ENCODE measurements at places on chromosomes 7 and 10.

DNA sequence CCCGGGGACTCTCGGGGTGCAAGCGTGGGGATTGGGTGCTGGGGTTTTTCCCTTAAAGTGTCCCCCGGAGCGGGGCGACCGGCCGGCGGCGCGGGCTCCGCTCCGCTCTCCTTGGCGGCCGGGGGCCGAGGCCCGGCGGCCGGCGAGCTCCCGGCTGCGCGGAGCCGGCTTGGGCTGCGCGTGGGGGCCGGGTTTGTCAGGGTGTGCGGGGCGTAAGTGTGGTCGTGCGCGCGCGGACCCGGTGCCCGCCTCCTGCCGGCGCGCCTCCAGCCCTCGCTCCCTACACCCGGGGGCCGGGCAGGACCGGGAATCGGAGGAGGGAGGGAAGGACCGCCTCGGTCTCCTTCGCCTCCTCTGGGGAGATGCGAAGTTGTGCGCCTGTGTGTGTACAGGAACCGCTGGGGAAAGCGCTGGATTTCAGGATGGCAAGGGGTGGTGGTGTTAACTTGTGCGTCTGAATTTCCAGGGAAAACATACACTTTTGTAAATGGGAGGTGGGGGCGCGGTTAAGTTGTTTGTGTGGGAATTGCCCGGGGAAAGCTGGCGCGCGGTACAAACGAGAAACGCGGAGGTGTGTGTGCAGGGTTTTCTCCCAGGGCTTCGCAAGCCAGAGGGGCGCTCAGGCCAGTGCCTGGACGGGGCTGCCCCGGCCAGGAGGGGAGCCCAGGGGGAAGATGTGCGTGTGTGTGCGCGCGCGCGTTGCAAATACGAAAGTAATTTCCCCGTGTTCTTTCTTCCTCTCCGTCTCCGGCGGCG is 737 bp downstream of the ZMIZ1 start:
- no peak for DNase-seq

DNA sequence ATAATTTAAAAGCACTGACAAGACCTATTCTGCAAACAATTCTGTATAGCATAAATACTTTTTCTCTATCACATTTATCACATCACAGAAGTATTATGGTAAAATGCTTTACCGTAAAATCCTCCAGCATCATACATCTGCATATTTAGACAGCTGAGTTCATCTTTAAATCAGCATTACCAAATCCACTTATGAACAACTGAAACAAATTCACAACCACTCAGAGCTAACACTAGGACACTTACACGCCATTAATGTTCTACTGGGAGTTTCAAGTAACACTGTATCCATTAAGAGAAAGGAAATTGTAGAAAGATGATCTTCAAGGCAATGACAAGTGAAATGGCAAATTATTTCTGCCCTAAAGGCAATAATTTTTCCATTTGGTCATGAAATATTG is 105.7 kb upstream of the DKK1 start:
- DNase-seq = no peak

DNA sequence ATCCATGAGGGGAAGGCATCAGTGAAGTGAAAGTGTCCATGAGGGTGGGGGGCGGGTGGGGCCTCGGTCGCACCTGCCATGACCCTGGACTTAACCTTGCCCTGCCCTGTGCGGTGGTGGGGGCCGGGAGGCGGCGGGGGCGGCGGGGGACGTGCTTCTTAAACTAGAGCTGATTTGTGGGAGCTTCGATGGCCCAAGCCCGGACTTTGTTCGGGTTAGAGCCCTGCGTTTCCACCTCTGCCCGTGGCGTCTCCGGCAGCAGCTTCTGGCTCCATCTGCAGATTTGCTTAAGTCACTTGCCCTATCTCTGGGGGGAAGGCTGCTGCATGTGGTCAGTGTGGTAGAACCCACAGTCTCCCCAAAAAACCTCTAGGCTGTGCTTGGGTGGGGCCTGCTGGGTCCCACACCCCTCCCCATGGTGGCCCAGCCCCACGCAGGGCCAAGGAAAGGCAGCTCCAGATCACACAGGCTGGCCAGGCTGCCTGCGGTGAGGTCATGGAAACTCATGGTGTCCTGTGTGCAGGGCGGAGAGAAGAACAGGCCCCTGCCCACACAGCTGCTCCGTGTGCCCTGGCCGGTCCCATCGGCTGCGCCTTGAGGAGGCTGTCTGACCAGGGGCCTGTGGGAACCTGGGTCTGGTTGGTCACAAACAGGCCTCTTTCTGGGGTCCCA is 93.2 kb downstream of the INPP5A start:
- DNase-seq = no peak

DNA sequence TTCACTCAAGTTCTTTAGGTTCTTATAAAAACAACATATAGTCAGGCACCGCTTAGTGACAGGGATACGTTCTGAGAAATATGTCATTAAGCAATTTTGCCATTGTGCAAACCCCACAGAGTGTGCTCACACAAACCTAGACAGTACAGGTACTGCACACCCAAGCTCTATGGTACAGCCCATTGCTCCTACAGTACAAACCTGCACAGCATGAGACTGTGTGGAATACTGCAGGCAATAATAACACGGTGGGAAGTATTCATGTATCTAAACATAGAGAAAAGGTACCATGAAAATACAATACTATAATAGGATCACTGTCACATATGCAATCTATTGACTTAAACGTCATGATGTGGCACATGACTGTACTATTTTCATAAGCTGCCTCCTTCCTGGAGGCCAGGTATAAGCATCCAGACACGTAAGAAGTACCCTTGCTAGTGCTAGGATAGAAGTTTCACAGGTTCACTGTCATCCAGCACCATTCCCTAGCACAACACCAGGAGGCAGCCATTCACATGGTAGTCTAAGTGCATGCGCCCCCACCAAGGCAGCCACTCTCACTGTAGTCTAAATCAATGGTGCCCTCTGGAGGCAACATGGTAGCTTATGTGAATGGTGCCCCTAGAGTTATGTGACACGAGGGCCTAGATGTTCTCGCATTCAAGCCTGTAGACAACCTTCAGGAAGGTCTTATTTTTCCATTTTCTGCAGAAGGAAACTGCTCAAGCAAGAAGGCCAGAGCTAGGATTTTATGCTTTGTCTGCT is 98.5 kb downstream of the ARHGAP22 start:
- no peak for DNase-seq

GRCh38 chr10:129784891-129785290 is 179.2 kb downstream of the EBF3 start:
- DNase-seq = no peak

- no peak for DNase-seq
These were observed 97.7 kb upstream of the RPA3 start for GRCh38 chr7:7816084-7816483.

- no peak for DNase-seq
These were observed 29.4 kb upstream of the RHEB start for GRCh38 chr7:151549083-151549482.

- DNase-seq = no peak
These were observed 28.5 kb downstream of the EPC1 start for GRCh38 chr10:32318476-32318896.

DNA sequence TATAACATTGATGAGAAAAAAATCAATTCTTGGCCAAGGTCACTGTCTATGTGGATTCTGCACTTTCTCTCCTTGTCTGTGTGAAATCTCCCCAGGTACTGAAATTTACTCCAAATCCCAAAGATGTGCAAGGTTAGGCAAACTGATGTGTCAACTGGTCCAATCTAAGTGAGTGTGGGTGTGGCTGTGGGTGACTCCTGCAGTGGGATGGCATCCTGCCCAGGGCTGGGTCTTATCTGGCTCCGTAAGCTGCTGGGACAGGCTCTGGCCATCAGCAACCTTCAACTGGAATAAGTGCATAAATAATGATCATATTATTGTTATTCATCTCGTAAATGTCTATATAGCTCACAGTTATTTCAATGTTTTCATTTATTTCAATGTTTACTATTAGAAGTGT is 79.3 kb downstream of the JCAD start:
- DNase-seq = no peak

DNA sequence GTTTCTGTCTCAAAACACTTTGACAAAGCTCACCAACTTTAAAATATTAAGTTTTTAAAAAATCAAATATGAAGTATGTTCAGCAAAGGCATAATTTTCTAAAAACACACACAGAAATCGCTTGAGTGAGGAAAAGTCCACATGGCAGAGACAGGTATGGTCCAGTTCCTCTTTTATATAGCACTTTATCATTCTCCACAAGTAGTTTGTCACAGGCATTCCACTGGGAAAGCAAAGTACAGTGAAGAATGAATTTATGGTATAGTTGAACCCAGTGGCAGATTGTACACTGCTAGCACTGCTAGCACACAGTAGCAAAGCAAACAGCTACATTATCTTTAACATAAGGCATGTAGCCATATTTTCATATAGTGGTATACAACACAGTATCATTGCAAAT is 102.3 kb downstream of the HECTD2 start:
- DNase-seq = no peak

DNA sequence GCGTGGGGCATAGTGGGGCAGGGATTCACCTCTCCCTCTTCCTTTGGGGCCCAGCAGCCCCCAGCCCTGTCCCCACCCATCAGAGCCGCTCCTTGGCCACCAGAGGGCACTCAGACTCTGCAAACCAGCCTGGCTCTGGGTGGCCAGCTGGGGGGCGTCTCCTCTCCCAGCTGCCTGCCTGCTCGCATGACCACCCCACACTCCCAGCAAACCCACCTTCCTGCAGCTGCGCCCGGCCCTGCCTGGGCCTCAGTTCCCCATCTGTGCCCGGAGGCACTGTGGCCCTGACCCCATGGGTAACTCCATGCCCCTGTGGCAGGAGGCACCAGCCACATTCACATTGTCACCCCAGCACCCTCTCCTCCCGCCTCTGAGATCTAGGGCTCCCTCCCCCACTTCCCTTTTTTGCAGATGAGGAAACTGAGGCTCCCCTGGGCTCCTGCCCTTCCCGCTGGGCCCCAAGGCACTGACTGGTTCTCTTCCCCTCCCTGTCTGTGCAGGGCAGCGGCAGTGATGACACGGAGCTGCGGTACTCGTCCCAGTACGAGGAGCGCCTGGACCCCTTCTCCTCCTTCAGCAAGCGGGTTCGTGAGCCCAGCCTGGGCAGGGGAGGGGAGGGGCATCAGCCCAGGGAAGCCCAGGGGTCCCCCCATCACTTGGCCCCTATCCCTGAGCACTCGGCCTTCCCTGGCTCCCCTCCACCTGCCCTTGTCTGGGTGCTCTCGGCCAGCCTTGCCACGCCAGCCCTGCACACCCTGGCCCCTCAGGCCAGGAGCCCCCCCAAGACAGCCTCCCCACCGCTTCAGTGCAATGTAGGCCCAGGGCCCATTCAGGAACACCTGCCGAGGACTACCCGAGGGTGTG is 6.9 kb upstream of the SH2B2 start:
- DNase-seq = no peak

DNA sequence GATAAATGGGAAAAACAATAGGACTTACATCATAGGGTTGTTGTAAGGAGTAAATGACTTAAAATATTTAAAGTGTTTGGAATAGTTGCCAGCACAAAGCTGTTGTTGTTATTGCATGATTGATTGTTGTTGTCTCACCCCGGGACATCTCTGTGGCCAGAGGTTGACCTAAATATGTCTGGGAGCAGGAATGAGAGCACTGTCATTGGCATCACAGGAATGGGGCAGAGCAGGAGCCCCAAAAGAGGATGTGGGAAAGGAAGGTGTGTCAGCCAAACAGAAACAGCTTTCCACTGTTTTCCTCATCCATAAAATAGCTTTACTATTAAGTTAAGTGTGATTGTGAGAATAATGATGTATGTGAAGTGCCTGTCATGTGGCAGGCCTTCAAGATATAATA is 121.6 kb downstream of the TMEM168 start:
- no peak for DNase-seq

DNA sequence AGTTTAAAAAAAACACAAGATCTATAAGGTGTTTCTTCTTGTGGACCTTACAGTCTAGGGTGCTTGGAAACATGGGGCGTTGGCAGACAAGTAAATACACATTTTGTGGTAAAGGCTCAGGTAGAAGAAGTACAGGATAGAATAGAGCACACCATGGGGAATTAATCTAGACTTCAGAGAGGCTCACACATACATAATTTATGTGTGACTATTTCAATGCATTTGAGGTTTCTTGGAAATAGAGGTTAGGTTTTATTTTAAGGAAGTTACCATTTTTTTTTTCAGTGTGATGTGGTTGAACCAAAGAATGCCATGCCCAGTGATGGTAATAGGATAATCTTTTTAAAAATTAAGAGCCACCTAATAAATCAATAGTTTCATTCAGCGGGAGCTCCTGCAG is 12.8 kb downstream of the CFTR start:
- DNase-seq = no peak

All from stimulated activated CD4-positive, alpha-beta T cell treated with anti-CD3 and anti-CD28 coated beads, Interleukin-12 subunit alpha, Interleukin-12 subunit beta, amount 100 ng/mL, for 24 hours (primary cell).